Liver (tissue), 10 donors: ENCODE measurements at places on chromosomes 13 and 19. TPM values are rescaled to one million over a fixed set of nuclear protein-coding genes. Genes with fewer than 3 reads are reported as not detected.

DNA sequence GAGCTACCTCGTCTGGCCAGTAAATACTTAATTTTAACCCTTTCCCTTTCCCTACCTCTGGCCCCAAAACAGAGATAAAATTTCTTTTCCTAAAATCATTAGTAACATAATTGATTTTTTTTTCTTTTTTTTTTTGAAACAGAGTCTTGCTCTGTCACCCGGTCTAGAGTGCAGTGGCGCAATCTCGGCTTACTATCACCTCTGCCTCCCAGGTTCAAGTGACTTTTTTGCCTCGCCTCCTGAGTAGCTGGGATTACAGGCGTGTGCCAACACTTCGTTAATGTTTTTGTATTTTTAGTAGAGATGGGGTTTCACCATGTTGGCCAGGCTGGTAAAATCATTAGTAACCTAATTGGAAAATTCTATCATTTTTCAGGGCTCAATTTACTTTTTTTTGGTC lies 10.4 kb upstream of the TRIM13 start:
- no peak overlapping the region for H3K27ac ChIP-seq
- H3K27me3 ChIP-seq, result no peaks in the 10 kb centered on the region
- DNase-seq, result no peak
- H3K4me1 ChIP-seq, result peaks cover 4% of the 10 kb centered on the region
- H3K4me3 ChIP-seq, result no peak overlapping the region

Gene VSIG10L
- 0.60 TPM for polyA plus RNA-seq

DNA sequence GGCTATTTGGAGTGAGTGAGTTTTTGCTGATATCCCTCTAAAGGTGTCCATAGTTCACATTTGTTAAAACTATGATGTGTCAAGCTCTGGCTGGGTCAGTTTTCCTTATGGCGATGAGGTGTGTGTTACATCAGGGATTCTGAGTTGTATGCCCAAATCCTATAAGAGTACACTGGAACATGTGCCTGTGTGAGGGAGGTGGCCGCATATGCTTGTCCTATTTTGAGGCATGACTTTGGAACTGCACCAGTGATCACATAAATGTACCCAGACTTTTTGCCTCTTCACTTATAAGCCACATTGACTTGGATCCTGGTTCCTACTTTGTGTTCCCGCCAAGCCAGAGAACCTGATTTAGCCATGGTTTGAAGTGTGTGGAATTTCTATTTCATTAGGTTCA lies 140.3 kb upstream of the RXFP2 start:
- no peak overlapping the region for H3K27ac ChIP-seq
- no peak for DNase-seq
- no peaks in the 10 kb centered on the region for H3K4me1 ChIP-seq

- H3K27ac ChIP-seq, result no peak overlapping the region
- H3K4me3 ChIP-seq, result no peak overlapping the region
- no peaks in the 10 kb centered on the region for H3K36me3 ChIP-seq
- DNase-seq, result no peak
Measured at GRCh38 chr13:40132249-40132648, 476.8 kb downstream of the COG6 start.

DNA sequence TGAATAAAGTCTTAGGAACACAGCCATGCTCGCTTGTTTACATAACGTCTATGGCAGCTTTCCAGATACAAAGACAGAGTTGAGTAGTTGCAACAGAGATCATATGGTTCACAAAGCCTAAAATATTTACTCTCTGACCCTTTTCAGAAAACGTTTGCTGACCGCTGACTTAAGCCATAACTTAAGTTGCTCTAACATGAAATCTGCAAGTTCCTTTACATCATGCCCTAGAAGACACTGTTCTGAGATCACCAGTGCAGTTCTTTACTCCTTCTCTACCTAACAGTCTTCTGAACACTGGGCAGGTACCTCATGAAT lies 166.4 kb downstream of the DCLK1 start:
- H3K4me3 ChIP-seq, result no peak overlapping the region
- no peak overlapping the region for H3K27ac ChIP-seq
- H3K27me3 ChIP-seq, result no peaks in the 10 kb centered on the region
- peaks cover 6% of the 10 kb centered on the region for H3K4me1 ChIP-seq

DNA sequence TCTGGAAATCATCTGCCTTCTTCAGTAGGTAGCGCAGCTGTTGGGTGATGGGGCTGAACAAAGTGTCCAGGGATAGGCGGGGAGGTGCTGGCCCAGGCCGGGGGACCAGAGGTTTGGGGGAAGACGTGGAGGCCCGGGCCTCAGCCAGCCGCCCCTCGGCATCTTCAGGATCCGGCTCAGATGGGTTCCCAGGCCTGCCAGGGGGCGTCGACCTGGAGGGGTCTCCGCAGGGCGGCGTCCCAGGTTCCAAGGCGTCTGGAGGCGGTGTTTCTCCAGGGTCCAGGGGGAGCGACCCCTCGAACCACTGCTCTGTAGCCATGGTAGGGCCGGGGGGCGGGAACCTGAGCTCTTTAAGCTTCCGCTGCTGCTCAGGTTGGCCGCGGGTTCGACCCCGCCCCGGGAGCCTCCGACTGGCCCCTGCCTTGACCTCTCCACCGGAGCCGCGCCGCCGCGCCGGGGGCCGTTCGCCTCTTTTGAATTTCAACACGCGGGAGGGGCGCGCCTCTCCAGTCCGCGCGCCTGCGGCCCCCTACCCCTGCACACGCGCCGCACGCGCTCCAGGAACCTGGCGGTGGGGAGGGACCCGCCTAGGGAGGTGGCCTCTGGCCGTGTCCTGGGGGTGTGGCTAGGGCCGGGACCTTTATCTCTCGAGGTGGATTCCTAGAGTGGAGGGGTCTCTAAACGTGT lies at the start of gene C19orf67:
C19orf67 (minus strand) TSS at position 475 of the 687 bp plus-strand sequence; CDS start at position 319, 156 bp downstream.
- no peaks in the 10 kb centered on the region for H3K27me3 ChIP-seq
- no peak within 1 kb of the TSS for H3K27ac ChIP-seq
- no peak within 1 kb of the TSS for H3K4me3 ChIP-seq
- no peak for DNase-seq
